ENCODE measurements at places on chromosomes 11 and 22.

GRCh38 chr11:114159802-114160632, 100.5 kb downstream of the ZBTB16 start:
- peak; percentile 56 for DNase-seq

- DNase-seq: no peak
Measured at GRCh38 chr11:8681837-8682302, 595 bp downstream of the TRIM66 start.

DNA sequence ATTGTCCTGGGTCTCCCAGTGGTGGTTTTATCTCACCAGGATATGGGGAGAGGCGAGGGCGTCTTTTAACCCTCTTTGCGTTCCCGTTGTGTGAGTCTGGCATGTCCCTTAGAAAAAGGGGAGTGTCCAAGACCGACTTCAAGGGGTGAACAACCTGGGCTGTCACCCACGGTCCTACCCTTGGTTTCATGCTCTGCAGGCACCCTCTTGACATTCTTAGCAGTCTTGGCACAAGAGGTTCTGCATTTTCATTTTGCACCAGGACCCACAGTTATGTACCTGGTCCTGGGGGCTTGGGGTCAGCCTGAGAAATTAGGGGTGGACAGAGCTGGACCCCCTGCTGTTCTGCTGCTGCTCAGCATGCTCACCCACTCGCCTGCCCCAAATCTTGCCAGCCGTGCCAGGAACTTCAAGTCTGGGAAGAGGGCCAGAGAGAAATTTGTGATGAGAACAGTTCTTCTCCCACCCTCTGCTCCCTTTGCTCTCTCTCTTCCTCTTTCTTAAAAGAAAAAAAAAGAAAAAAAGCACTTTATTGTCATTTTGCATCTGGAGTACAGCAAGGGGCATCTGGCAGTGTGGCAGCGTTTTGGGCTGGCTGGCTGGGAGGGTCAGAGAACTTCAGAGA, 471.2 kb downstream of the MIAT start:
- no peak for DNase-seq

- no peak for DNase-seq
Measured at GRCh38 chr11:21723678-21724077, 469.2 kb upstream of the ANO5 start.

DNA sequence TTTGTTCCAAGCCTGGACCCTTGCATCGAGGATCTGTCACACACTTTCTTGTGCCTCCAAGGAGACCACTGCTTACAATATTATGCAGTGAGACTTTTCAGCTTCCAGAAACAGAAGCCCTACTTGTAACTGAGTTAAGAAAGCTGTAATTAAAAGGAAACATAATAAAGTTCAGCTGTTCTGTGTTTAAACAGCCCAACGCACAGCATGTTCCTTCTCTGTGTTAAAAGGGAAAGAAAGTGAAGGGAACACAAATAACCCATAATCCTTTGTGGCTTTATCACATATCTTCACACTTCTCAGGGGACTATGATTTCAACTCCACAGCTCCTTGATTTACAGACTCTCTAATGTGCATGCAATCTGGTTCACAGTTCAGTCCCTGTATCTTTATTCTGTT, 200.3 kb upstream of the MTNR1B start:
- DNase-seq: no peak

GRCh38 chr11:114280696-114281095, 15.5 kb upstream of the NNMT start:
- DNase-seq: no peak

DNA sequence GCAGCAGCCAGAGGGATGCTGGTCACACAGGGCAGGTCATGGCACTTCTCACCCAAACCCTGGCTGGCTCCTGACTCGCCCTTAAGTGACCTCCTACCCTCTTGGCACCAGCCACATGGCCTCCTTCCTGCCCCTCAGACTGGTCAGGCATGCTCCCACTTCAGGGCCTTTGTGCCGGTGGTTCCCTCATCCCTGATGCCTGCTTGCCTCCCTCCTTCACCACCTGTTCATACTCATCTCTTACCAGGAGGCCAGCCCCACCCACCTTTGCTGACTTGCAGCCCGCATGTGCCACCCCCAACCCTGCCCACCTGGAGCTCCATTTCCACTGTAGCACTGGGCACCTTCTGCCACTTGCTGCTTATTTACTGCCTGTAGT, 20.1 kb downstream of the GNAZ start:
- DNase-seq: no peak

DNA sequence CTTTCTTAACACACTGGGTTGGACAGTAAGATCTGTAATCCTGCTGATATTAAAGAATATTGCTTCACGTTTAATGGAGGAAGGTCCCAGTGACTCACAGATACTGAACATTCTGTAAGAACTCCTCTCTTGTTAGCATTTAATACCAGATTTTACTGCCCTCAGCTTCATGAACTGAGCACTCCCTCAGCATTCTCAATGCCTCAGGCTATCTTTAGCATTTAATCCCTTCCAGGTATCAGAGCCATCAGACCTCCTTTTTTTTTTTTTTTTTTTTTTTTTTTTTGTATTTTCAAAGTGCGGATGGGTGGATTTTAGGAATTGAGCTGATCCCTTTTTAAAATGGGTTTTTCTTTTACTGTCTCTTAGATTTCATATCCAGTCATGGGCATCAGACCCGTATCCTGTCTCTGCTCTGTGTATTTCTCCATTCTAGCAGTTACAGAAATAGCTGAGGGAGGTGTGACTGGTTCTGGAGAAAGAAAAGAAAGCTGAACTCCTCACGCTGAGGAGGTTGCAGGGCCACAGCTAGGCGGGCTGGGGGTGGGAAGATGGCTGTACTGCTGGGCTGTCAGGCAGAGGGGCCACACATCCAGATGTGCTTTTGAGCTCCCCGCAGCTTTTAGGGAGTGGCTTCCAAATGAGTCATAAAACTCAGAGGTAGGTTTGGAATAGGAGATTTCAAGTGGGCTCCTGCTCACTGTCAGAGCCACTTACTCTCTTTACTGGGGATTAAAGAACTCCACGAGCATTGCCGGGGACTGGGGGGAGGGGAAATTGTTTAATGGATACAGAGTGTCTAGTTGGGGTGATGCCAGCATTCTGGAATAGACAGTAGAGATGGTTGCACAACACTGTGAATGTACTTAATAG, 97.0 kb downstream of the SYT9 start:
- no peak for DNase-seq

GRCh38 chr22:27466229-27466628, 335.3 kb downstream of the MN1 start:
- DNase-seq: no peak

DNA sequence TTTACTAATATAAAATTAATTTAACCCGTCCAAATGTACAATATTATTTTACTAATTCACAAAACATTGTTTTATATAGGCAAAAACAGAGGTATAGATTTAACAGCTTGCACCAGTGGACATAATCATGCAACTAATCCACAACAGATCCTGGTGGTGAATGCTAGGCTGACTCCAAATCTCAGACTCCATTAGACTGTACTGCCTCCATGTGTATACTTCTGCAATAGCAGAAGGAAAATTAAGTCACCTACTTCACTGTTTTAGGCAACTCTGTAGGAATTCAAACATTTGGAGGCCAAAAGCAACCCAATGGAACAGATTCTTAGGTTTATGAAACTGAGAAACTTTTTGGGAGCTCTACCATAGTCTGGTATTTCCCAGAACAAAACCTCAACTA, 30.0 kb upstream of the RAB39A start:
- no peak for DNase-seq

DNA sequence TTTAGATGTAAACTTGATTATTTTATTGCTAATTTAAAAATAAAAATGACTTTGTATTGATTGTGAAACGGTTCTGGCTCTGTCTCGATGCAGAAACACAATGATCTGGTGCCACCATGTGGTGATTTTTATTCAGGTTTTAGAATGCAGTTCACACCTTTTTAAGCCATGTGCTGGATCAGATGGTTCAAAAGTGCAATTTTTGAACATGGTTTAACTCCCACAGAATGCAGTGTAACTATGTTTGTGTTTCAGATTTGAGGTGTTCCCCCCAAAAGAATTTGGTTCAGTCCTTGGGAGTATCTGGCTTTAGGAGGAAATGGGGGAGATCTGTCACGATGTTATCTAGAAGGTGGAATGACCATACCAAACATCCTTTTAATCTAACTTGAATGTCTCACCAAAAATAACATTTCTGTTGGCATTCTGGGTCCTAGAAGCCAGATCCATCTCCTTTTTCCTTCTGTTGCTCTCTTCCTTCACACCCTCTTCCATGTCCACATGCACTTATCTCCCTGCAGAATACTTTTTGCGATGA, 7.9 kb downstream of the MRPL16 start:
- DNase-seq: peak; percentile 33

DNA sequence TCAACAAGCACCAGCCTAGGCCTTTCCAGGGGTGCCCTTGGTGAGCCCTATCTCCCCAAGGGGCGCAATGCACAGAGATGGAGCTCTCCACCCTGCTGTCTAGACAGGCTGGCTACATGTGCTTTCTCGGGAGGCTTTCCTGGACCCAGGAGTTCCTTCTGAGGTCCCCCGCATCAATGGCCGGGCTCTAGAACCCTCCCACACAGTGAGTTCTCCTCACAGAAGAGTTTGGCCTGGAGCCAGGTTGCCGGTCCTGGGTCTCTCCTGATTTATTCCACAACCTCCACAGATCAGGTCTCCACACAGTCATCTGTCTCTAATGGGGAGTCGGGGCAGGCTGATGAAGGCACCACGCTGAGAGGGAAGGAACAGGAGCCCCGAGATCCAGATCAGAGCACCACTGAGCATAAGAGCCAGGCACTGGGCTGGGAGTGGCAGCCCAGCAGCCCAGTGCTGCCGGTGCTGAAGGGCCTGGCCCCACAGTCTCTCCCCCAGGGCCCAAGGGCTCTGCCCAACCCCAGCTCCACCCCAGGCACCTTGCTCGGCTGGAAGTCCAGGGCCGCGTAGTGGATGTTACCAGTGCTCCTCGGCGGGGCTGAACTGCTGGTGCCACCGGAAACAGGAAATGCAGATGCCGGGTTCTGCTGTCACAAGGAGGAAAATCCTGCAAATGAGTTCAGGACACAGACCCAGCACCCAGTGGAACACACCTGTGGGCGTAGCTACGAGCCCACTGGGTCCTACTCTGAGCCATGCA, 44.7 kb downstream of the GAB4 start:
- DNase-seq: no peak

DNA sequence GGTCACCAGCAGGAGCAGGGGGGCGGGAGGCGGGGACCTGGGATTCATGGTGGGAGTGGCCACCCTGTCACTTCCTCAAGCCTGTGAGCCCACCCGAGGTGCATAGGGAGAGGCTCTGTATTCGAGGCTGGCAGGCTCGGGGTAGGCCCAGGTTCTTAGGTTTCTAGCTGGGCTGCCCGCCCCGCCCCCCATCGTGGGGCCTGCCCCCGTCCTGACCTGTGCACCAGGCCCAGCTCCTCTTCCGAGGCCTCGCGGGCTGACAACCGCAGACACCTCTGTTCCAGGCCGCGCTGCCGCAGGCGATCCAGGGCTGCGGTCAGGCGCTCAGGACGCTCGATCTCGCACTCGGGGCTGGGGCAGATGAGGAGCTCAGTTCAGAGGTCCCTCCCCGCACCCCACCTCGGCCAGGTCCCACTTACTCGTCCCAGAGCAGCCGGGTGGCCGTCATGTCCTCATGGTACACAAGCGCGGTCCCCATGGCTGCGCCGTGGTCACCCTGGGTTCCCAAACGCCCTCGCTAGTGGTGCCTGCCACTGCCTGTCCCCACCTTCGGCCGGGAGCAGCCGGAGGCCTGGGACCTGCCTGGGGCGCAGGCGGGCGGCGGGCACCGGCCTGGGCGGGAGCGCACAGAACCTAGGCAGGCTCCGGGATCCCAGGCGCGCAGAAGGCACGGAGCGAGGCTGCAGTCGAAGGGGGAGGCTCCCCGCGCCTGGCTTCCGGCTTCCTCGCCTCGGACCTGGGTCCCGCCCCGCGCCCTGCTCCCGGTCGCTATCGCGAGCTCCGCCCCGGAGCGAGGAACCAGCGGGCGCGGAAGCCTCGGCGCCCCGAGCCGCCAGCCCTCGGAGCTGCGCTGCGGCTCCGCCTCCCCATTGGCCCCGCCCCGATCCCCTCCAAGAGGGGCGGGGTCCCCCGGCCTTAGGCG, at the start of gene HDAC10:
TSS of gene HDAC10 (minus strand) at position 711 of the 922 bp plus-strand sequence. CDS start at position 478, 233 bp downstream.
- peak; percentile 65 for DNase-seq

- no peak for DNase-seq
Measured at GRCh38 chr11:116333001-116333535, 439.7 kb downstream of the BUD13 start.

DNA sequence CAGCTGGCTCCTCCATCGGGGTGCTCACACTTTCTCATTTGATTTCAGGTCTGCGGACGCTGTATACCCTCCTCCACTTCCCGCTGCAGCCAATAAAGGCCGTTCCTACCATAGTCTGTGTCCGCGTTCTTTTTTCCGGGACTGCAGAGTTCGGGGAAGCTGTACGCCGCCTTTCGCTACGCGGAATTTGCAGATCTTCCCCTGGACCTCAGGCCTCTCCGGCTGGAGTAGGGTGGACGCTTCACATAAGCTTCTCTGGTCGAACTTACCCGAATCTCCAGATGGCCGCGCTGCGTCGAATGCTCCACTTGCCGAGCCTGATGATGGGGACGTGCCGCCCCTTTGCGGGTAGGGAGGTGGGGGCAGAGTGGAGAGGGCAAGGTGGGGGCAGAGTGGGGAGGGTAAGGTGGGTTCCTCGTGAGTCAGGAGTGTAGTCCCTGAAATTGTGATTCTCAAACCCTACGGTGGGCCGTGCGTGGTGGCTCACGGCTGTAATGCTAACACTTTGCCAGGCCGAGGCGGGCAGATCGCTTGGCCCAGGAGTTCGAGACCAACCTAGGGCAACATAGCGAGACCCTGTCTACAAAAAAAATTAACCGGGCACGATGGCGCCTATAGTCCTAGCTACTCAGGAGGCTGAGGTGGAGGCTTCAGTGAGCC, 617 bp downstream of the CSKMT start:
- DNase-seq: peak; percentile 52

DNA sequence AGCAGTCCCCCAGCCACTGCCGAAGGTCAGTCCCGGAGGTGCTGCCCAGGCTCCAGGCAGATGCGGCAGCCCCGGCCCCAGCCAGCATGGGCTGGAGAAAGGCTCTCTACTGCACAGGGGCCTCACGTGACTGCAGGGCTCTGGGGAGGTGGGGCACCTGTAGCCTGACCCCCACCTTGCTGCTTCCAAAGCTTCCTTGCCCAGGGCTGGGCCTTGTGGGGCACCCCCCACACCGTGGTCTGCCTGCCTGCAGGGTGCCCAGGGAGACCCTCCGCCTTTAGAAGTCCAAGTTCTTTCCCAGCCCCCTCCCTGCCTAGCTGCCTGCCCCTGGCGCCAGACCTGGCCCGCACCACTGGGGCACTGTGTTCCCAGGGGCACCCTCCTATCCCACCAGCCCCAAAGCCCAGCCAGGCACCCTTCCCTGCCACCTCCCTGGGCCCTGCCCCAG, 28.4 kb upstream of the TXNRD2 start:
- no peak for DNase-seq

- DNase-seq: no peak
Measured at GRCh38 chr11:46119352-46120216, 1.7 kb downstream of the PHF21A start.

GRCh38 chr11:113574586-113574985, 99.4 kb upstream of the DRD2 start:
- no peak for DNase-seq

- DNase-seq: no peak
Measured at GRCh38 chr11:15286465-15286864, 171.7 kb downstream of the INSC start.

GRCh38 chr11:74685905-74686304, 45.3 kb downstream of the CHRDL2 start:
- no peak for DNase-seq

Data from thymus (tissue), 14 donors.